ENCODE measurements at places on chromosomes 12 and 14.
A peak's percentile ranks its signal among the peaks of the same experiment; 100 is the strongest.

GRCh38 chr12:12665194-12665593 is 30.8 kb downstream of the GPR19 start:
- no peak for DNase-seq

GRCh38 chr12:49733219-49734017 is 7.9 kb upstream of the TMBIM6 start:
- DNase-seq: no peak

DNA sequence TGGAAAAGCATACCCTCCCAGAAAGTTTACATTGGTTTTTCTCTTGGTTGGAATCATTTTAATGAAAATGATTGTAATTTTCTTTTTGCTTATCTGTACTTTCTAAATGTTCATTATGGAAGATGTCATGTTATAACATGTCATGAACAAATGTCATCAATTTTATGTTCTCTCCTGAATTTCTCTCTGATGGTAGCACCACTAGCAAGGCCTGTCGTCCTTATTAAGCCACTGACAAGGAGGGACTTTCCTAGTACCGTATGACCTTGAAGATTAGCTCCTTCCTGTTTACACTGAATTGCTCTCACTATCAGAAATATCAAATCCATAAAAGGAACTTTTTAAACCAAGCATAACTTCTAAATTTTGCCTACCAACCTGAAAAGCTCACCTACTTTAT is 99.0 kb downstream of the ESR2 start:
- DNase-seq: no peak

DNA sequence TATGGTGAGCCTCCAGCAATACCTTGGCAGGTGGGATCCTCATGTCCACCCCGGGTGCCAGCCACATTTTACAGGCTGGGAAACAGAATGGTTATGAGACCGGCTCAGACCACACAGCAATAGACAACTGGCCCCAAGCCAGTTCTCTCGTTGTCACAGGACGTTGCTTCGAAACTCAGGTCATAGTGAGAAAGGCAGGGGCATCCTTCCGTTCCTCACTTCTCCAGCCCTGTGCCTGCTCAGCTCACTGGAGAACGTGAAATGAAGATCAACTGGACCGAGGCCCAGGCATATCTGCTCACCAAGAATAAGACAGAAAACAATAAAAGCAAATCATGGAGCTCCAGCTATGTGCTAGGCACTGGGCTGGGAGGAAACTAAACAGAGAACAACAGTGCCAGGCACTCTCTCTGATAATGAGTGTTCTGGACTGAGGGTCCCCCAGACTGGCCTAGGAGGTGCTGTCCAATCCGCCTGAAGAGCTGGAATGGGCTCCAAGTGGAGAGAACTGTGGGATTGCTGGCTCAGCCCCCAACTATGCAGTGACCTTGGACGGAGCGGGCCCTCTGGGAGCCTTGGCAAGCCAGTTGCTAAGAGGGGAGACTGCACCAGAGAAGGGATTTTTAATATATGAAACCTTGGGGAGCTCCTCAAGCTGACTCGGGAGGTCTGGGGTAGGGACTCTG is 18.8 kb upstream of the FAIM2 start:
- DNase-seq: no peak

DNA sequence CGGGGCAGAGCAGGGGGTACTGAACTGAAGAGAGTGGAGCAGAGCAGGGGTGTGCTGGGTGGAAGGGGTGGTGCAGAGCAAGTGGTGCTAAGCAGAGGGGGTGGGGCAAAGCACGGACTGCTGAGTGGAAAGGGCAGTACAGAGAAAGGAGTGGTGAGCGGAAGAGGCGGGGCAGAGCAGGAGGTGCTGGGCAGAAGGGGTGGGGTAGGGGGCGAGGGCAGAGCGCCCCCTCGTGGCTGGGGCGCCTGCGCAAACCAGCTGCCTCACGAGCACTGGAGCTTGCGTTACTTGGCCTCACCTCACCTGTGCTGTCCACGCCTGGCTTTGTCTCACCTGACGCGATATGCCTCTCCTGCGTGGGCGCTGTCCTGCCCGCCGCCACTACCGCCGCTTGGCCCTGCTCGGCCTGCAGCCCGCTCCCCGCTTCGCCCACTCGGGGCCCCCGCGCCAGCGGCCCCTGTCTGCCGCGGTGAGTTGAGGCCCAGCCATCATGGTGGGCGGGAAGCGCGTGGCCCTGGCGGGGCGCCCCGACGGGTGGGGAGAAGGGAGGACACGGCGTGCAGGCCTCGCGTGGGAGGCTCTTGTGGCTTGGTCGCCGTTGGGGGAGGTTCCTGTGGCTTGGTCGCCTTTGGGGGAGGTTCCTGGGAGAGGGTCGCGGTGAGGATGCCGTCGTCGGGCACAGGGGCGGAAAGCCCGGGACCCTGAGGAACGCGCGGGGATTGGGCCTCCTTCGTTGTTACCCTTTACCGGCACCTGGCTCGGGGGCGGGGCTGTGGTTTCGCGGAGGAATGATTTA is at the start of gene COX8C:
Gene COX8C, plus strand, starts transcription at position 257 of the 796 bp plus-strand sequence. Its CDS starts 87 bp downstream, at position 344.
- DNase-seq: no peak

DNA sequence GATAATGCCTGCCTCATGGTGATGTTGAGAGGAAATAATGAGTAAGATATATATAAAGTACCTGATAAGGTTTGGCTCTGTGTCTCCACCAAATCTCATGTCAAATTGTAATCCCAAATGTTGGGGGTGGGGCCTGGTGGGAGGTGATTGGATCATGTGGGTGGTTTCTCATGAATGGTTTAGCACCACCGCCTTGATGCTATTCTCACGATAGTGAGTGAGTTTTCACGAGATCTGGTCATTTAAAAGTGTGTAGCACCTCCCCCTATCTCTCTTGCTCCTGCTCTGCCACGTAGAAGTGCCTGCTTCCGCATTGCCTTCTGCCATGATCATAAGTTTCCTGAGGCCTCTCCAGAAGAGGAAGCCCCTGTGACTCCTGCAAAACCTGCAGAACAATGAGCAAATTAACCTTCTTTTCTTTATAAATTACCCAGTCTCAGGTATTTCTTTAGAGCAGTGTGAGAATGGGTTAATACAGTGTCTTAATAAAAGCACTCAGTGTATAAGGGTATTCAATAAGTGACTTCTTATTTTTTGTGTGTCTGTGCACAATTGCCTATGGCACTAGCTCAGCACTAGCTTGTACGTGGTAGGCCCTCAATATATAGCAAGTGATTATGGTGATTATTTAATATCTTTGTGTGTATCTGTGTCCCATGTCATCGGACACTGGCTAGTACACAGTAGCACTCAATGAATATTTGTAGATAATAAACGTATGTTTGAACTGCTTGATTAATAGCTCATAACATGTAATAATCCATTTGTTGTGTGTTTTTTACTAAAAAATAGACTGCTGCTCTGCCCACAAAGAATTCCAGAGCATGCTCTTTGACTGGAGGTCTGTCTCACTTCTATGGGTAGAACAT is 138.1 kb upstream of the LMNTD1 start:
- DNase-seq: no peak

- DNase-seq: no peak
Observed at GRCh38 chr12:49674318-49674981, 32.8 kb downstream of the FMNL3 start.

DNA sequence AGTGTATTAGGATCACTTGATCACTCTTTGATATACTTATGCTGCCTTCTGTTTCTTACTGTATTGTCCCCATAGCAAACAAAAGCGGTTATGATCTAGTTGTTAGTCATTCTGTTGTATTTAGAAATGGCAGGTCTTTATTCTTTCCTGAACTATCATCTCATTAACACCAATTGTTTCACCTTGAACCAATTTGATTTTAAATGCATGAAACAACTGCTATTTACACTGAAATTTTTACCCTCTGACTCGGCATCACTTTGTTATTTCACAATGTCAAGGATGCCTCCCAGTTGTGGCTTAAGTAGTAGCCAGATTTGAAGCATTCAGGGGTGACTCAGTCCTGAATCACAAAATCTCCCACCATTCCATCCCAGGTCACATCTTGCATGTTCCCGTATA is 303.5 kb downstream of the EGLN3 start:
- no peak for DNase-seq

GRCh38 chr12:64610660-64611340 is 505 bp downstream of the RASSF3 start:
- DNase-seq: peak; percentile 84

DNA sequence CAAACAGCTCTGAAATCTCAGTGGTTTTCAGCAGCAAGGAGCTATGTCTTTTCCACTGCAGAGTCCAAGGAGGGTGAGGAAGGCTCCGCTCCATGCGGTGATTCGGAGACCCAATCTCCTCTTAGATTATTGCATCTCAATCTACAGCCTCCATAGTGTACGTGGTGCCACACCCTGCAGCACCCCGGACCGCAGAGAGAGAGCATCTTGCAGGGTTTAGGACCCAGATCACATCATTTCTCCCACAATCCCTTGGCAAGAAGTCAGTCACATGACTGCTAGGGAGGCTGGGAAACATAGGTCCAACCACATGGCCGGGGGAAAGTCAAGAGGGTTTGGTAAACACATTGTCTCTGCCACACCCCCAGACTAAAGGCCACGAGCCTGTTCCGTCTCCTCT is 209.4 kb upstream of the TMEM132C start:
- no peak for DNase-seq

GRCh38 chr12:81518638-81519037 is 240.5 kb downstream of the PPFIA2 start:
- no peak for DNase-seq

DNA sequence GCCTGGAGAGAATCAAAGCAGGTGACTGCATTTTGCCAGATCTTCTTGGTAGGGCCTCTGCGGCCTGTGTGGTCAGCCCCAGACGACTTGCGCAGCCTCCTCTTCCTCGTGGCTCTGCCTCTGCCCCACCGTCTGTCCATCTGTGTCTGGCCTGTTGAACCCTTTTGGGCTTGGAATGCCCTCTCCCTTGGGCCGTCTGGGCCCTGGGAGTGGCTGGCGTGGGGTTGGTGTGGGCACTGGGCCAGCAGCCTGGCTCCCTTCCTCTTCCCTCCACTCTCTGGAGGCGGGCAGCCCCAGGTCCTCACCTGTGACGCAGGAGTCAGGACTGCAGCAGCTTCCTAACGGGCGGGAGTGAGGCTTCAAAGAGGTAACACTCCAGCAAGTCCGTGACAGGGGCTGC is 9.7 kb upstream of the CCDC197 start:
- DNase-seq: no peak

GRCh38 chr14:99621948-99622347 is 17.9 kb upstream of the CCDC85C start:
- DNase-seq: no peak

GRCh38 chr12:132172619-132173018 is 28.4 kb downstream of the NOC4L start:
- DNase-seq: no peak

GRCh38 chr12:291153-291723 is 28.6 kb upstream of the SLC6A13 start:
- DNase-seq: no peak

- no peak for DNase-seq
Observed at GRCh38 chr12:82130762-82131161, 227.4 kb downstream of the CCDC59 start.

GRCh38 chr14:102046337-102047278 is 40.2 kb downstream of the HSP90AA1 start:
- no peak for DNase-seq

GRCh38 chr14:95253039-95253630 is 66.6 kb downstream of the CLMN start:
- DNase-seq: no peak

GRCh38 chr12:54270345-54270744 is 9.6 kb downstream of the CBX5 start:
- DNase-seq: no peak

DNA sequence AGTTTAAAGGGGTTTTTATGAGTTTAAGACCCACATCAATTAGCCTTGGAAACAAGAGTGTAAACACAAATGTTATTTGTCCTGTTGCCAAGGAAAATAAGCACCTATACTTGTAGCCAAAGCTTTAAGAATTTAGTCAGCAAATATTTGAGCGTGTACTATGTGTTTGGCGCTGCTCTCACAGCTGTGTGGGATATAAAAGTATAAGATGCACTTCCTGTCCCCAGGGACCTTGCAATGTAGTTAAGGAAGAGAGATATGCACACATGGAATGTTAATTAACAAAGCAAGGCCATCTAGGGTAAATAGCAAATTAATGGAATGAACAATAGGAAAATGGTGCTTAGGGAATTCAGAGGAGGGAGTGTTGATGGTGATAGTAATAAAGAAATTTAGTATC is 134.9 kb upstream of the SRRM4 start:
- no peak for DNase-seq

- DNase-seq: no peak
Observed at GRCh38 chr12:118061873-118062843, 1.2 kb upstream of the WSB2 start.

DNA sequence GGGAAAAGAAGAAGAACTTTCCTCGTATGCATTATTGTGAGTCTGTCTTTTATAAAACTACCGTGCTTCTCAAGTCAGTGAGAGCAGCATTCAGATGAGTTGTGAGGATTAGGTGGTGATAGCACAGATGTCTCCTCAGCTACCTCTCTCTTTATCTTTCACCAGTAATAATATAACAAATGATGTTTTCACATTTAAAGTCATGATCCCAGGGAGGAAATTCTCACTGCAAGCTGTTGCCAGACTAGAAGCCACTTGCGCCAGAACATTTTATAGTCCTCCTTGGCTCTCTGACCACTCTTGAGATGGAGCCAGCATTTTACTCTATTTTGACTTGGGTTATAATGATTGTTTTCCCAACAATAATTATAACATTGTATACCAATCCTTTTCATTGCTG is 443.1 kb downstream of the AEBP2 start:
- DNase-seq: no peak

DNA sequence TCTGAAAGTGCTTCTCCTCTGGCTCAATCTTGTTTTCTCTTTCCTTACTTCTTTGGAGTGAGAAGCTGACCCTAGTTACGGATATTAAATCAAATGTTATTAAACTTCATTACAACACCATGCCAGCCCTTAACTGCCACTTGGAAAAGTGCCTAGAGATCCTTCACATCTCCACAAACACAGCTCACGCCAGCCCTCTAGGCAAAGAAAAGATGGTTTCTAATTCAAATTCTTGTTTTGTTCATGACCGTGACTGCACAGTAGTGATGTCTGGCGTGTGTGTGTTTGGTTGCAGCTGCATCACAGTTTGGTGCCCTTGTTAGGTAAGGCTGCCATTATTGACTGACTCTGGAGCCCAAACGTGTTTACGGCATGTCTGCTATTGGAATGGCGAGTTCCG is 113.0 kb downstream of the BEGAIN start:
- no peak for DNase-seq

GRCh38 chr14:47065326-47065725 is 413.7 kb upstream of the RPL10L start:
- DNase-seq: no peak

- no peak for DNase-seq
Observed at GRCh38 chr12:80325167-80325959, 118.7 kb upstream of the PTPRQ start.

- no peak for DNase-seq
Observed at GRCh38 chr14:35878272-35879150, 52.4 kb downstream of the BRMS1L start.

DNA sequence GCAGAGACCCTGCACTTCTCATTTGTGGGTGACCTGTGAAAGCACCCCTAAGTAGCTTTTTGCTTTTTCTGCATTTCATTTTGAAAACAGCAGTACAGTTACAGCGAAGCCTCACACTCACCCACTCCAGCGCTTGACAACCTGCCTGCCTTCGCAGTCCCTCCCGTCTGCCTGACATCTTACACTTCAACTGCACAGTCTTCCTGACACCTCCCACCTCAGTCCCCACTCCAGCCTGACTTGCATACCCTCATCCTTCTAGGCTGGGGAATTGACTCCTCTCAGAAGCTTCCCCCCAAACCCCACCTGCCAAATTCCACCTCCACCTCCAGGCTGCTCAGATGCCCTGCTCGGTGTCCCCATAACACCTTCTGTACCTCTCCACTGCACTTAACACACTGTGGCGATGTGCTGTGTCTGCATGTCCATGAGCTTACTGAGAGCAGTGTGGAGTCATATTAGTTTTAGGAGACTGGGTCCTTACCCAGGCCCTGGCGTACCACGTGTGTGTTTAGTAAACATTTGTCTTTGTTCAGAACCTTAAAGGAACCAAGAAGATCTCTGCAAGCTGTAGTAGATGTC is 159.4 kb downstream of the PRKCH start:
- peak; percentile 53 for DNase-seq

Data from activated CD8-positive, alpha-beta memory T cell treated with anti-CD3 and anti-CD28 coated beads, Interleukin-2, amount 50 U/mL, for 48 hours (primary cell).